ENCODE measurements at places on chromosomes 2 and 18. TPM values are rescaled to one million over a fixed set of nuclear protein-coding genes. Genes with fewer than 3 reads are reported as not detected.
A peak's percentile ranks its signal among the peaks of the same experiment; 100 is the strongest.

DNA sequence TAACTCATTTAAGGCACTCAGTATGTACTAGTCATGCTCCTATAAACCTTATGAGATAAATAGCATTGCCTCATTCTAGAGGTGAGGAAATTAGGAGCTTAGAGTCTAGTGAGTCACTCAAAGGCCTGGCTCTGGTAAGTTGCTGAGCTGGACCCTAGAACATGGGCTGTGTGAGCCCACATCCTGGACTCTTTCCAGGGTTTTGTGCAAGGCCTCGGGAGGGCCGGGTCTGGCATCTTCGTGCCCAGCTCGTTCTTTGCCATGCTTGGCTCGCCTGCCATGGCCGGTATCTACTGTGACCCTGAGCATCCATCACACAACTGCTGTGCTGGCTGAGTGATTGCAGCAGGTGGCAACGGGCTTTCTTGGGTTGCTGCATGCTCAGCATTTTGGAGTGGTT is 168.0 kb downstream of the LPIN1 start:
- H3K4me1 ChIP-seq = no peaks in the 10 kb centered on the region
- no peak for DNase-seq
- peaks cover 7% of the 10 kb centered on the region for H3K36me3 ChIP-seq

- H3K27me3 ChIP-seq = peaks cover 2% of the 10 kb centered on the region
- no peaks in the 10 kb centered on the region for H3K4me1 ChIP-seq
- no peak overlapping the region for H3K27ac ChIP-seq
Measured at GRCh38 chr2:178088774-178089270, 16.2 kb upstream of the PDE11A start.

GRCh38 chr18:457521-458412 is 42.7 kb downstream of the COLEC12 start:
- no peak overlapping the region for H3K4me3 ChIP-seq
- no peak for DNase-seq
- peaks cover 9% of the 10 kb centered on the region for H3K4me1 ChIP-seq
- no peak overlapping the region for H3K27ac ChIP-seq
- peaks cover 55% of the 10 kb centered on the region for H3K27me3 ChIP-seq
- H3K36me3 ChIP-seq = no peaks in the 10 kb centered on the region

The LYPD1 gene
- 2.5 TPM for total RNA-seq

DNA sequence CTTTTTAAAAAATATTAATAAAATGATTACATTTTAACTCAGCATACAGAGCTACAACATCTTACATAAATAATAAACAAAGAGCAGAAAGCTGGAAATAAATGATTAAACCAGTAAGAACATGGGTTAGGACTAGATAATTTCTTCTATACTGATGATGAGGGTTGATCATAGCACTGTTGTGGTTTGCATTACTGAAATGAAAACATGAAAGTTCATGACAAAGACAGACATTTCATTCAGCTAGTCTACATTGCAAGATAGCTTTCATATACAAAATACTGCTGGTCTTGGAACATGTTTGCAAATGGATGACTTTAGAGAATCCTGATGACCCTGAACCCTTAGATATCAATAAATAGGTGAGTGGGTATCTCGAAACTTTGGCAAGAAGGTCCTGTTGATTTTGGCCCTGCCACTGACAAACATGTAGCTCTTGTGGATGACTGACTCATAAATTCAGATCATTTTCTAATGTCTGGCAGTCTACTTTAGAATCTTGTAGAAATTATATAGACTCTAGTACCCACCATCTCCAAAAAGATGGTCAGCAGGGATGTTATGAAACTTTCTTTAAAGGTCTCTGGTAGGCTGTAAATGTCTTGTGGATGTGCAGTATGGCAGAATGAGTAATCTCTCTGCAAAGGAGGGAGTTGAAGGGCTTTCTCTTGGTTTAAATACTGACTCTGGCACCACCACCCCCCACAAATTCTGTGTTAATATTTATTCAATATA is 15.5 kb upstream of the CDC42EP3 start:
- no peak overlapping the region for H3K4me3 ChIP-seq
- no peak for DNase-seq
- H3K36me3 ChIP-seq = peaks cover 4% of the 10 kb centered on the region
- peaks cover 55% of the 10 kb centered on the region for H3K4me1 ChIP-seq

- peak overlapping the region; percentile 73 for H3K27ac ChIP-seq
- peak; percentile 73 for DNase-seq
- H3K27me3 ChIP-seq = no peaks in the 10 kb centered on the region
Measured at GRCh38 chr2:10658041-10658913, 31.5 kb downstream of the NOL10 start.

All from HFFc6 (cell line).